ENCODE measurements at places on chromosomes 2 and 18.
A peak's percentile ranks its signal among the peaks of the same experiment; 100 is the strongest.

GRCh38 chr2:237020090-237020489 is 65.6 kb upstream of the COPS8 start:
- no peak for DNase-seq

GRCh38 chr2:15829985-15830384 is 110.4 kb upstream of the MYCN start:
- no peak for DNase-seq

DNA sequence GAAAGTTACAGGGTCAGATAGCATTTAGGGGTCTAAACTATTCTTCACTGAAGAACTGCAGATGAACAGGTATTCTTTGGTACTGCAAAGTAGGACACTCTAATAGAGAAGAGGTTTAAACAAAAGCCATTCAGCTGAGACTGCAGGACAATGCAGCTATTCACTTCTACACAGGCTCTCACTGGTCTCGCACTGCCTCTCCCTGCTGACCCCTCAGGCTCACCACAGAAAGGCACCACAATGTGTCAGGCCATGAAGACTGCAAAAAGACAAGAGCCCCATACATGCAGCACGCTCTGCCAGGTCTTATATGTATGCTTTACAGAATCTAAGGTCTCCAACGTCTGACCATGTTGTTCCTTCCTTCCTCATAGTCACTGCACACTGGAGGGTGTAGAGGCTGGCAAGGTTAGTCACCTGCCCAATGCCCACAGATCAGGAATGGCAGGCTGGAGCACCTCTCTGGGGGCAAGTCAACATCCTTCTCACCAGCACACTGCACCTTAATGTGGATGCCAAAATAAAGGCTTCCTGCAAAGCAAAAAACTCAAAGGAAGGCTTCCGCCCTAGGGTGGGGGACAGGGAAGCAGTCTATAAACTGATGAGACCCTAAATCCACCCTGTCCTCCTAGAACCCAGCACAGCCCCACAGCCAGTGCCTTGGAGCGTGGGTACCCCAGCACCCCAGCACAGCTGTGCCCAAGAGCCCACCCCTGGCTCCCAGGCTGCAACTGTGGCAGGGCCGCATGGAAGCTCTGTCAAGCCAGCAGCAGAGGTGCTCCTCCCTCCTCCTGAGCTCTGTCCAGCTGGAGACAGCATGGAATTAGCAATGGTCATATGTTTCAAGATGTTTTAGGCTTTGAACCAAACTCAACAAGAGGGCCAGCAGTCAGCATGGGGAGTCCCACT is 10.7 kb upstream of the RNU4ATAC start:
- DNase-seq: no peak

- no peak for DNase-seq
Measured at GRCh38 chr2:70561893-70562292, 8.3 kb upstream of the TGFA start.

DNA sequence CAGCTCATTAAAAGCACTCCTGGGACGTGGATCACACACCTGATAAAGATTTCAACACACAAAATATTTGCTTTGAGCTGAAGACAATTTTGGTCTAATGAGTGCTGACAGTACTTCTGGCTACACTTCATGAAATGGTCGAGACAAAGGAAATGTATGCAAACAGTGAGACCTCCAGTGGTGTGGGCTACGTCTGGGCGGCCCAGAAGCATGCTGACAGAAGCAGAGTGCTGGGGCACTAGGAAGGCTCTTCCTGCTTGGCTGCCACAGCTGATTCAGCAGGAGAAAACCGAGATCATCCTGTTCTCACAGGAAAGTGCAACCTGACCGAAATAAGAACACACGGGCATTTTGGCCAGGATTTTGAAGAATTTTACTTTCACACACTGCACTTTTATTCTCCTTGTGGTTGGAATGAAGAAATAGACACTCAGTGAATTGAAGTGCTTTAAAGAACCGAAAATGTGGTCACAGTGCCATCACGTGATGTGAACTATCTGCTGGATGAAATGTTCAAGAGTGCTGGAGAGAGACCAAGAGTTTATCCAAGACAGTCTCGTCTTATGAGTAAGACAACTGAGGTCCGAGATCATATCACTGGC is 149.5 kb downstream of the CCBE1 start:
- no peak for DNase-seq

DNA sequence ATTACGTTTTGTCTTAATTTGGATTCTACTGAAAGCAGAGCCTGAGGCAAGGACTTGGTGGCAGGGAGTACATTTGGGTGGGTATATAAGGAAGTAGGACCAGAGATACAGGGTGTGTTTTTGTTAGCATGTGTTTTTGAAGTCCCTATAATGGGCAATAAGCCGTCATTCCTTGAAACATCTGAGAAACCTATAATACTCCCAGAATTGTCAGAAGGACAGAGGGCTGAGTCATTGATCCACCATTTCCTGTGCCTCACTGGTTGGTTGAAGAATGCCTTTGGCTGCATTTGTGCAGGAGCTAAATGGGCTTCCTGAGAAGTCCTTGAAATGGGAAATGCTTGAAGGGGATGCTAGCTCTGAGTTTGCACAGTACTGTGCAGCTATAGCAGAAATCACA is 281.8 kb upstream of the ZEB2 start:
- DNase-seq: no peak

GRCh38 chr2:125573432-125573831 is 1082.5 kb upstream of the GYPC start:
- no peak for DNase-seq

- no peak for DNase-seq
Measured at GRCh38 chr2:179351057-179351456, 86.4 kb upstream of the SESTD1 start.

DNA sequence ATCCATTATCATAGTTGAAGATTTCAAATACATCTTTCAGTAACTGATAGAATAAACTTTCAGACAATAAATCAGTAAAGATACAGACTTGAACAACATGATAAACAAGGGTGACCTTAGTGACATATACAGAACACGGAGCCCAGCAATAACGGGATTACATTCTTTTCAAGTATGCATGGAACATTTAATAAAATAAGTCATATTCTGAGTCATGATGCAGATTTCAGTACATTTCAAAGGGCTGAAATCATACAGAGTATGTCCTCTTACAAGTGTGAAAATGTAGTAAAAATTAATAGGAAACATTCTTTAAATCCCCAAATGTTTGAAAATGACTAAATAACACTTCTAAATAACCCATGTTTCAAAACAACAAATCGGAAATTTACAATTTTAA is 17.2 kb upstream of the KLHL29 start:
- DNase-seq: no peak

GRCh38 chr2:59693231-59693959 is 860.1 kb downstream of the BCL11A start:
- no peak for DNase-seq

GRCh38 chr2:172710584-172711047 is 25.0 kb upstream of the RAPGEF4 start:
- peak; percentile 24 for DNase-seq

DNA sequence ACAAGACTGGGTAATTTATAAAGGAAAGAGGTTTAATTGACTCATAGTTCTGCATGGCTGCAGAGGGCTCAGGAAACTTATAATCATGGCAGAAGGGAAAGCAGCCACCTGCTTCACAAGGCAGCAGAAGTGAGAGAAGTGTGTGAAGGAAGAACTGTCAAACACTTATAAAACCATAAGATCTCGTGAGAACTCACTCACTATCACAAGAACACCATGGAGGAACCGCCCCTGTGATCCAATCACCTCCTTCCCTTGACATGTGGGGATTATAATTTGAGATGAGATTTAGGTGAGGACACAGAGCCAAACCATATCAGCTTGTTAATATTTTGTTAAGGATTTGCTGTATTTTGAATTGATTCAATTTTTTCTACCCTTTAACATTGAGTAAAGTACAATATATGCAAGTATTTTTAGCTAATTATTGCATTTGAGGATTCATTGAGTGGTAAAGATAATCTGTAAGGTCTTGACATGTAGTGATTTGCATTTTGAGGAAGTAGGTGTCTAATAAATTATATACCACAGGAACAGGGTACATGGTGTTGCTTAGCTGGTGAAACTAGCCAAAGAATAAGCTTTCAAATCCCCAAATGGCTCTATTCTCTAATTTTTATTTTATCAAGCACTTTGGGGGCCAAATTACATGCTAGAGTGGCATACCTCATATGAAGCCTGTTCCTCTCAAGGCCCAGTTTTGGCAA is 3.9 kb upstream of the C2orf69 start:
- DNase-seq: no peak

DNA sequence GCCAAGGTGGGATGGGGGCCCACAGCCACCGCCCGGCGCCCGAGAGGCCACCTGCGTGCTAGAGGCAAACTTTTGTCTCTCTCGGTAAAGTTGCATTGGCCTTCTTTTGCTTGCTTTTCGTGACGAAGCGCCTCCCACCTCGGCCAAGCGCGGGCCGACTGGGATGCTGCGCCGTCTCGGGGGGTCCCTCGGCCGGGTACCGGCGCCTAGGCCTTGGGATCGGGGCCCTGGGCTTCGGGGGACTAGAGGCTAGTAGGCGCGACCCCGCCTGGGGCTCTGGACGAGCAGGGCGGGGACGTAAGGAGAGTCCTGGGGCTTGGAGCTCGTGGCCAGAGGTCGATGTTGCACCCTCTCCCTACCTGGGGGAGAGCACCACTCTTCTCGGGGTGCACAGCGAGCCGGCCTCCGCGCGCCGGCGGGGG is 545 bp downstream of the GLI2 start:
- DNase-seq: no peak

- peak; percentile 43 for DNase-seq
Measured at GRCh38 chr2:231648579-231649174, 56.0 kb downstream of the TEX44 start.

GRCh38 chr2:170733798-170734600 is 18.9 kb downstream of the SP5 start:
- DNase-seq: no peak

DNA sequence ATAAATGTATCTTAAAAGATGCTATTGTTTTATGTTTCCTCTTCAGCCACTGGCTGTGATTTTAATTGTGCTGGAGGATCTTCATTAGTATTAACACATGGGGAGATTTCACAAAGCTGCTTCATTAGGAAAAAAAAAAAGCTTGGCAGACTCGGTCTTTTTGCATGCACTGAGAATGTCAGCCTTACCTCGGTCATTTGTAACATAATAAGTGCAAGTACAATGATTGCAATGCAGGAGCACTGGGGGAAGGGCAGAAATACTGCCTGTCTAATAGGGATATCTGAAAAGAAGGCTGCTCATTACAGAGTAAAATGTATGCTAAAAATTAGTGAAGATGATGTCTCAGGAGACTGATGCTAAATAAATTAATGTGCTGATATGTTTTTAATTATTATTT is 1.3 kb upstream of the BAZ2B start:
- no peak for DNase-seq

DNA sequence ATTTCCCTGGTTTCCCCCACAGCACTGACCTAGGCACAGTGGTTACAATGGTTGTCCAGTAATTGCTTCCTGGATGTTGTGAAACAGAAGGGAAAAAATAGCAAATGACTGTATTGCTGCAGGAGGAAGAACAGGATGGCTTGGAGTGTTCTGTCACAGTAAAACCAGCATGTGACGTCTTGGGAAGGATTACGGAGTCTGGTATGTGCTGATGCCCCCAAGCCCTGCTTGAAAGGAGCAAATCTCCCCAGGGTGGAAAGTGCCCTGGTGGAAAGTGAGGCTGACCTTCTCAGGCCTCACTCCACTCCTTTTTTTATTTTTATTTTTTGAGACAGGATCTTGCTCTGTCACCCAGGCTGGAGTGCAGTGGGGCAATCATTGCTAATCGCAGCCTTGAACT is 7.8 kb downstream of the RAB11FIP5 start:
- DNase-seq: no peak

GRCh38 chr2:194383401-194383800 is 1273.6 kb upstream of the SLC39A10 start:
- no peak for DNase-seq

DNA sequence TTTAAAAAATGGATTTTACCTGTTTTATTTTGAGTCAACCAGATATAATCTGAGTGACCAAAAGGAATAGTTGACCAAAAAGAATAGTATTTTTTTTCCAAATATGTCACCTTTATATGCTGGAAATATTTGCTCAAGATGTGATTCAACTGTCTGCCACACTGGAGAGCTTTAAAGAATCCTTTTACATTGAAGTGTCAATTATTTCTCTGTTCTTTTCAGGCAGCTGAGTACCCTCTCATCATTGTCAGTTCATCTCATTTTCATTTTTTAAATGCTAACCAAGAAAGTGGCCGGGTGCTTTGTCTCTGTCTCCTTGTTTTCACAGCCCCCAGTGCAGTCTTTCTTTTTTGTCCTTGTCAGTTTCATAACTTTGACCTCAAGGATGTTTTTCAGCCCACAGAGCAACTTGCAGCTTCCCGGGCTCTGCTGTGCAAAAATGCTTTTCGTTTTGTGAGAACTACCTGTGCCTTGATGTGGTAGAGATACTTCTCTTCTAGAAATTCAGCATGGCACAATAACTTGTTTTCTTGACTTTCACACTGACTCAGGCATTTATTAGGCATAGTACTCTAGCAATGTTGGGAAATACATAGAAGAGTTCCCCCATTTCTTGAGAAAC is 23.4 kb upstream of the CERS6 start:
- DNase-seq: peak; percentile 7

DNA sequence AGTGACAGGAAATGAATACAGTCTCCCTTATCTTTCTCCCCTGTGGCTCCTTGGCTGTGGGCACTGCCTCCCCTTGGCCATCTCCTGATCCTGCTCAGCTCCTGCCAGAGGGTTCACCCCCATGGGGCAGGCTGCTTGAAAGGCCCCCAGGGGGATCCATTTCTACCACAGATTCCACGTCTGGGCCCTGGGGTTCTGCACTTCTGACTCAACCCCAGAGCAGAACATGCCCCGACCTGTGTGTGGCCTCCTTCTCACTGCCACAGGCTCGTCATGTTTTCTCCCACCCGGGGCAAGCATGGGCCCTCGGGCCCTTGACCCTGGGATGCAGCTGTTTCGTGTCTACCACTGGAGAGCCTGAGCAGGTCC is 122.2 kb downstream of the ACKR3 start:
- DNase-seq: no peak

- DNase-seq: no peak
Measured at GRCh38 chr18:11982981-11983380, 1.7 kb downstream of the IMPA2 start.

DNA sequence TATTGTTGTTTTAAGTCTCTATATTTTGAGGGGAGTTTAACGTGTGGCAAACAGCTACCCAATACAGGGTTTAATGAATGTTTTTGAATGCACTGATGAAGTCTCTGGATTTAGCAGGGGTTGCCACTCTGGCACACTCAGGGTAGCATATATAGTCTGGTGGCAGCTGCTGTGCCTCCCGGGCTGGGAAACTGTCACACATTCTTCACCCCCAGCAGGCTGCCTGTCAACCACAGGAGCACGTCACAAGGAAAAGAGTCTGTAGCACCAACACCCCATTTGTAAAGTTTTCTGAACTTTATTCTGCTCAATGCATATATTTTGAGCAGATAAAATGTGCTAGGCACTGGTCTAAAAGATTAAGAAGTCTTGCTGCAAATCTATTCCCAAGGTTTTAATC is 39.3 kb downstream of the NGEF start:
- no peak for DNase-seq

DNA sequence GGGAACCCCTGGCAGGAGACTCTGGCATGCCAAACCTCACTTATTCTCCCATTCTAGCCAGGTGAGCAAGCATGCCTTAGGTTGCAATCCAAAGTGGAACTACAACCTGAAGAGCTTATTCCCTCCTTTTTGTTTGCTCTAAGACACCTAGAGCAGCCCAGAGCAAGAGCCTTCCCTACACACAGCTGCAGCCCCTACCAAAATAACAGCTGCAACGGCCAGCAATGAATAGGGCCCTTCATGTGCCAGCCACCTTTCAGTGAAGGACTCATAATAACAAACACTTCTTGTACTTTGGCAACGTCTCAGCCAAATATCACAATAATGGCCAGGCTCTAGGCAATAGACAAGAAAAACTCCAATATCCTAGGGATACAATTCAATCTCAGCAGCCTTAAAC is 178.7 kb downstream of the ALK start:
- no peak for DNase-seq

GRCh38 chr2:47309952-47310800 is 92.8 kb upstream of the MSH2 start:
- no peak for DNase-seq
